ENCODE measurements at places on chromosomes 12 and 14. TPM values are rescaled to one million over a fixed set of nuclear protein-coding genes. Genes with fewer than 3 reads are reported as not detected.

GRCh38 chr12:97940105-97940504 is 477.5 kb downstream of the RMST start:
- H3K4me1 ChIP-seq = no peaks in the 10 kb centered on the region
- no peak overlapping the region for H3K4me3 ChIP-seq
- no peak overlapping the region for H3K27ac ChIP-seq
- H3K27me3 ChIP-seq = no peaks in the 10 kb centered on the region

GRCh38 chr14:35352274-35353233 is 52.0 kb downstream of the NFKBIA start:
- H3K36me3 ChIP-seq = no peaks in the 10 kb centered on the region
- H3K4me3 ChIP-seq = no peak overlapping the region
- peak overlapping the region; percentile 1 for H3K27ac ChIP-seq
- H3K4me1 ChIP-seq = peaks cover 41% of the 10 kb centered on the region

GRCh38 chr12:100141666-100141997 is 1.0 kb downstream of the BLTP3B start:
- peaks cover 49% of the 10 kb centered on the region for H3K4me1 ChIP-seq
- peaks cover 11% of the 10 kb centered on the region for H3K36me3 ChIP-seq
- H3K4me3 ChIP-seq = peak overlapping the region; percentile 95
- H3K27me3 ChIP-seq = no peaks in the 10 kb centered on the region
- H3K27ac ChIP-seq = peak overlapping the region; percentile 94
- DNase-seq = peak; percentile 56

GRCh38 chr12:57323416-57323815 is 72.4 kb upstream of the STAC3 start:
- H3K4me1 ChIP-seq = peaks cover 7% of the 10 kb centered on the region
- no peak overlapping the region for H3K27ac ChIP-seq
- no peak for DNase-seq

DNA sequence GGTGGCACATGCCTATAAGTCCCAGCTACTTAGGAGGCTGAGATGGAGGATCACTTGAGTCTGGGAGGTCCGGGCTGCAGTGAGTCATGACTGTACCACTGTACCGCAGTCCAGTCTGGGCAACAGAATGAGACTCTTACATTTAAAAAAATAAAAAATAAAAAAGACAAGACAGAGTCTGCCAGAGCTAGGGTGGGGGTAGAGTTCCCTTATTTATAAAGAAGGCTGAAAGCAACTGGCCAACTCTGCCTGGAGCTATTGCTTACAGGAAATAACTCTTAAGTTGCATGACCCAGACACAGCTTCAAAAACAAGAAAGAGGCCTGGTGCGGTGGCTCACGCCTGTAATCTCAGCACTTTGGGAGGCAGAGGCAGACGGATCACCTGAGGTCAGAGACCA is 31.5 kb downstream of the NUMB start:
- H3K4me3 ChIP-seq = no peak overlapping the region
- no peak for DNase-seq
- H3K36me3 ChIP-seq = peaks cover 4% of the 10 kb centered on the region
- H3K27me3 ChIP-seq = no peaks in the 10 kb centered on the region
- H3K4me1 ChIP-seq = peaks cover 14% of the 10 kb centered on the region
- no peak overlapping the region for H3K27ac ChIP-seq

The PLA2G1B gene
- not detected for total RNA-seq

Data from activated CD8-positive, alpha-beta T cell treated with anti-CD3 and anti-CD28 coated beads, Interleukin-2, amount 10 ng/mL, durations not matched to agents 7 days and 5 days (primary cell).